ENCODE measurements at places on chromosomes 7 and 10.
A peak's percentile ranks its signal among the peaks of the same experiment; 100 is the strongest.

DNA sequence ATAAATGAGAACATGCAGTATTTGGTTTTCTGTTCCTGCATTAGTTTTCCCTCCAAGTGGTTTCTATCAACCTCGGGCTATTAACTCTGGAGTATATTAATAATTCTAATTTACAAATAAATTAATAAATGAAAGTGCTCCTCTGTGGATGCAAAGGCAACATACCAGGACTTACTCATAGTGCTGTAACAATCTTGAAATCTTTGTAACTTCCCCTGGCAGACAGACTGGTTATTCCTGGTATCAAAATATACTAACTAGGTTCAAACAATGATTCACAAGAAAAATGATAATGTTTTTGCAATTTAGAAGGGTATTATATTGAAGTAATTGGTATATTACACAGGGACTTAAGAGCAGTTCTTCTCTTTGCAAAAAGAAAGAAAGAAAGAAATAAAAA lies 177.2 kb downstream of the FANK1 start:
- no peak for DNase-seq

DNA sequence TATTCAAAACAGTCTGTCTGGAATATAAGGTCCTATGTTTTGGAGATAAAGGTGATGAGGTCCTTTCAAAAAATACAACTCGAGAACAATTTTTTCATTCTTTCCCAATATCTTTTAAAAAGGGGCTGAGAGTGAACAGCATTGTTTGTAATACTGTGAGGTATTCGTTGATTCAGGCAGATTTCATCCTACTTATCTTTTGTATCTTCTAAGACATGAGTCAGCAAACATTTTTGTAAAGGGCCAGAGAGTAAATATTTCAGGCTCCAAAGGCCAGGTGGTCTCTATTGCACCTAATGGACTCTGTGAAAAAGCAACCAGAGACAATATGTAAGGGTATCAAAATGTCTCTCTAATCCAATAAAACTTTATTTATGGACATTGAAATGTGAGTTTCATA lies 8.1 kb upstream of the ANK3 start:
- no peak for DNase-seq

DNA sequence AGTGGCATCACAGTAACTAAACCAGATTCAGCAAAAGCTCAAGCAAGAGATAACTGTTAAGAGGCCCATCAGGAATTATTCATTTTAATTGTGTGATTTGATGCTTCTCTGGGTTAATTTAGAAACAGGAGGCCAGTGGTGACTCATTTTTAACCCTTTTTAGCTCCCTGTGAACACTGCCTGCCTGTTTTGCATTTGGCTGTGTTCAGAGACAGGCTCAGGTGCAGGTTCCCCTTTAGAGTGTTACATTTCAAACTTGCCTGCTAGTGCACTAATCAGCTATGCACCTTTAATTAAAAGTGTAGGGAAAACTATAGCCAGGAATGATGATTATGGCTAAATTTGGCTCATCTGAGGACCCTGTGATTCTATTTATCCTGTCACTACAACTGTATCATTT lies 6.5 kb downstream of the STAMBPL1 start:
- no peak for DNase-seq

- DNase-seq, result no peak
These were observed 88.7 kb upstream of the KCNMA1 start for GRCh38 chr10:77726301-77726700.

- DNase-seq, result no peak
These were observed 57.0 kb downstream of the CALD1 start for GRCh38 chr7:134836447-134836846.

DNA sequence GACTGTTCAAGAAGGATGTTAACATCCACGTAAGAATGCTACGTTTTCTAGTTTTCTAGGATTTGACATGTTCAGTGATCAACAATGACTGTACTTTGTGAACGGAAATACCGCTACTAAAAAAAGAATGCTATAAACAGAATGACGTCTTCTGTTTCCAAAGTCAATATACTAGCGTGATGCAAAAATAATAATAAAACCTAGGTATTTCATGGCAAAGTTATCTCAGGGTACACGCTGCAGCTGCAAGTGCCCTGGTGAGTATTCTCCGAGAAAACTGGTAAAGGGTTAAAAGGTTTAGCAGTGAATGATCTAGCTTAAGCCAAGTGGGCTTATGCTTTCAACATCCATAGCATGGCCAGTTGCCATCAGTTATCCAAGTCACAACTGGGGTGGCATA lies 653.3 kb upstream of the PFKP start:
- no peak for DNase-seq

DNA sequence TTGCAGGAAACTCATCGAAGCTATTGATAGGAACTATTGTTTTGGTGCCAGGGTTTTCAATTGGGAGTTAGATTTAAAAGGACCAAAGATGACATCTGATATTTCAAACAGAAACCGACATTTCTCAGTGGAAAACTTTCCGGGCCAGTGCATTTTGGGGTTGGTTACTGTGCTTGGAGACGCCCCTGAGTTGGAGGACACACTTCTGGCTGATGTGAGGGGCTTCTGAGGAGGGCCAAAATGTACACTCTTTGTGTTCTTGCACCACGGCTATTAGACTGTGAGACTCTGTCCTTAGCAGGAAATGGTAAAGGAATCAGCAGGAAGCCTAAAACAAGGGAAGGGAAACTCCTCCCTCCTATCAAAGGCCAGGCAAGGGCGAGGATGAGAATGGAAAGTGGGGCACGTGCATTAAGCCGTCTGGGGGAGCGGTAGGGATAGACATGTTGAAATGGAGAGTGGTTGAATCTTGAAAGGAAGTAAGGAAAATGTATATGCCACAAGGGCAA lies 1.8 kb upstream of the SRGN start:
- no peak for DNase-seq

DNA sequence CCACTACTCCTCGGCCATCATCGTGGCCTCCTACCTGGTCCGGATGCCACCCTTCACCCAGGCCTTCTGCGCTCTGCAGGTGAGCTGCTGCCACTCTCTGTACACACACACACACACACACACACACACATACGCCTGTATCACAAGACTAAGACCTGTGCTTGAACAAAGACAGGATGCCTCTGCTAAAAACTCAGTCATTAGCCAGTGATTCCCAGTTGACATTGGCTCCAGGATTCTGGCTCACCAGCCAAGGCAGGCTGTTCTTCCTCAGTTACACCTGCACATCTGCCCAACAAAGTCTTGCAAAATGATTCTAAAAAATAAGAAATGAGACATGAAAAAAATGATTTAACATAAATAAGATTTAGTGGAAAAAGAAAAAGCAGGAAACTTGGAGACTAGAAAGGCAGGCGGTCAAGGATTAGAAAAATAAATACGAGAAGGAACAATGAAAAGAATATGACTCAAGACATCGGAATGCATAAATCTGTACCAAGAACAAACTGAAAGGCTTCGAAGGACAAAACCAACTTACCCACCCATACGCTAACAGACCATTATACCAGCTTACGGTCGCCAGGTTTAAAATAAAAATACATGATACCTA lies 7.4 kb upstream of the LRRC18 start:
- DNase-seq, result no peak

- no peak for DNase-seq
These were observed 440.2 kb downstream of the HTR7 start for GRCh38 chr10:90417476-90418210.

- DNase-seq, result peak; percentile 58
These were observed at the start of gene CFAP58 for GRCh38 chr10:104353325-104354048. CFAP58 (plus strand) TSS chr10:104353833; CDS start chr10:104353898, 65 bp downstream.

GRCh38 chr10:70348228-70348850 lies 34.1 kb downstream of the LRRC20 start:
- DNase-seq, result no peak

GRCh38 chr10:4483811-4484210 lies 342.2 kb upstream of the AKR1E2 start:
- DNase-seq, result no peak

- DNase-seq, result no peak
These were observed 47.4 kb downstream of the NRAP start for GRCh38 chr10:113616244-113617074.

GRCh38 chr7:31014826-31015225 lies 37.3 kb upstream of the ADCYAP1R1 start:
- DNase-seq, result no peak

GRCh38 chr7:38448054-38448453 lies 174.6 kb upstream of the TARP start:
- no peak for DNase-seq

GRCh38 chr7:234708-235553 lies 42.6 kb downstream of the FAM20C start:
- DNase-seq, result no peak

DNA sequence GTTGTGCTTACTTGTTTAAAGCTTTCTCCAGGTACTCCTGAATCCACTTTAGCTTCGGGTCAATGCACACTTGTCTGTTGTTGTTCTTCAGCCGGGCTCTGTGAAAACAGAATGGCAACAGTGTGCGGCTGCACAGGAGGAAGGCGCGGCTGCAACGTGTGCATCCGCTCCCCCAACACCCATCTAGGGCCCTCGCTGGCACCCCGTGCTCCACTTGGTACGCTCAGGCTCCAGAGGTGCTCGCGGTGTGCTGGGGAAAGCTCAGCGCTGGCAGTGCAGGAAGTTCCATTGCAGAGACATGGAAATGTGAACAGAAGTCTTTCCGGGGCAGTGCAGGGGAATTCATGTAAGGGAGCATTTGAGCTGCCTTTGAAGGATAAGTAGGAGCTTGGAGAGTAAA lies 6.3 kb downstream of the CXCL12 start:
- DNase-seq, result no peak
